T47D (cell line): ENCODE measurements at places on chromosomes 2 and 18.

DNA sequence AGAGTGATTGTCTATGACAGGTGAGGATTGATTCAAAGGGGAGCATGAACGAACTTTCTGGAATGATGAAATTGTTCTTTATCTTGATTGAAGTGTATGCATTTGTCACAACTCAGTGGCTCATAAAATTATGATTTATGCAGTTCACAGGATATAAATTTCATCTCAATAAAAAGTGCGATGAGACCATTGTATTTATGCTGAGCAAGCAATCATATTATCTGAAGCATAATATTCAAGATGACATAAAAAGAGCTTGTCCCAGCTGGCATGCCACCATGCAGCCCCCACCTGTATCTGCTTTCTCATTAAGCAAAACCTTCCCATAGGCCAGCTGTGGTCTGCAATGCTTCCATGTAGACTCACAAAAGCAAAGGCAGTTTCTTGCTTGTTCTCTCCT is 49.6 kb upstream of the TEX51 start:
- DNase-seq, result no peak

DNA sequence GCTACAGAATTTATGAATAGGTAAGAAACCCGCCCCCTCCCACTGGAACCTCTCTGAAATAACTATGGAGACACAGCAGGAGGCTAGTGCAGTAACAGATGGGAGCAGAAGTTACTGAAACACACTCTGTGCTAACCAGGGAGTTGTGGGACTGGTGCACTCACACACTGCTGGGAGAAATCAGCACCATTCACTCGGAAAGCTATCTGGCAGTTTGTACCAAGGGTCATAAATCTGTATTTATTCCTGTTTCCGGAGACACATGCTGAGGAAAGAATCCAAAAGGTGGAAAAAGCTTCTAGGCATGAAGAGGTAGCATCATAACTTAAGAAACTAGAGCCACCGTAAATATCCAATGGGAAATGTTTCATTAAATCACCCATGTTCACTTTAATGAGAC is 39.9 kb downstream of the TGFA start:
- DNase-seq, result no peak

DNA sequence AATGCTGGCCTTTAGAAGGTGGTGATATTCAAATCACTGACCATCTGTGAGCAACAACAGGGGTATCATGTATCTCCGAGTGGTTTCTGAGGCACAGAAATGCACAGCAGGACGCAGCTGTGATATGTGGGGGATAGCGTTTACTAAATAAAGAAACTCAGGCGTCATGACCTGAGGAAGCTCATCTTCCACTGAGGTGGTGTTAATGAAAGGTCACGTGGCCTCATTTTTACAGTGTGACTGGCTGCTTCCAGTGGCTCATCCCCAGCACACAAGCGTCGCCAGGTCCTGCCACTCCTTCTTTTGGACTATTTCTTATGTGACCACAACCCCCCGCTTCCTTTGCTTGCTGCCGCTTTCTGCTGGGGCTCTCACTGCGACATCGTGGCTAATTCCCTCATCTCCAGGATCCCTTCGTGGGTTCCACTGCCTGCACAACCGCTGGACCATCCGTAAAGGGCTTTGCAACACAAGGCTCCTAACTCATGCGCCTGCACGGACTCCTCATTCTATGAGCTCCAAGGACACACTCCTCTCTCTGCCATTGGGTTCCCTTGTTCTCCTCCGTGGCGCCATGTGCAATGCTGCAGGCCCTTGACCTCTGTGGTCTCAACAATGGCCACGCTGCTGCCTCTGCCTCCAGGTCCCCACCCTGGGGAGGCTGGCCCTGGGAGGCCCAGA is 109.3 kb downstream of the MBP start:
- DNase-seq, result no peak

GRCh38 chr2:15674637-15675455 is 83.2 kb downstream of the DDX1 start:
- DNase-seq, result no peak

DNA sequence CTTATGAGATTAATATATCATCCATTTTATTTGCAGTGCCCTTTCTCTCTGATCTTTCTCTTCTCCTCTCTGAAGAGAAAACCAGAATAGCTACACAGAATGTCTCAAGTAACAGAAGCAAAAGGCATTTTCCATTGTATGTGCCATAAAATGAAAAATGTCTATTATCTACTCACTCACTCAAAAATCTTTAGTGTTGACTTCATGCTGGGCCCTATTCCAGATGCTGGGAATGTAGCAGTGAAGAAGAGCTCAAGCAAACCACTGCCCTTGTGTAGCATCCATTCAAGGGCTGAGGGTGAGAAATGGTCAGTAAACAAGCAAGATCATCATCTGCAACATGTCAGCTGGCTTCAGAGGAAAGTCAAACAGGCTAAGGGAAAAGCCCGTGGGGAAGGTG is 427.7 kb downstream of the METTL4 start:
- no peak for DNase-seq

GRCh38 chr2:174121175-174121574 is 127.2 kb downstream of the OLA1 start:
- DNase-seq, result no peak

- no peak for DNase-seq
Observed at GRCh38 chr2:191009541-191010374, 4.2 kb downstream of the STAT1 start.

DNA sequence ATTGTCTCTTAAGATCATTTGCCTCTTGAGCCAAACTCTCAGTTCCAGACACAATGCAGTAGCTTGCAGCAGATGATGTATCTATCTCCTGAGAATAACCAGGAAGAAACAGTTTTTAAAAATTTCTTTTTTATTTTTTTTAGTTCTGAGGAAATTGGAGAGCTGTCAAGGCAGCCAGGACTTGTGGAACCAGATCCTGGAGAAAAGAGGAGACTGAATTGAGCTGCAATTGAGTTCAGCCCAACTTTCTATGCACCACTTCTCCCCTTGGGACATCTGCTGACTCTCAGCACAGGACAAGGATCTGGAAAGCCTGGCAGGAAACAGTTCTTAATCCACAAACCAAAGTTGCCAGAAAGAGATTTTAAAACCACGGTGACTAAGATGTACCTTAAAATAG is 13.5 kb upstream of the CSRNP3 start:
- DNase-seq, result no peak

GRCh38 chr2:123693836-123694235 is 331.3 kb upstream of the CNTNAP5 start:
- no peak for DNase-seq

GRCh38 chr2:99153921-99154604 is 679 bp downstream of the TSGA10 start:
- DNase-seq, result no peak

- peak; percentile 41 for DNase-seq
Observed at GRCh38 chr2:85222792-85223191, 89.6 kb downstream of the TCF7L1 start.

DNA sequence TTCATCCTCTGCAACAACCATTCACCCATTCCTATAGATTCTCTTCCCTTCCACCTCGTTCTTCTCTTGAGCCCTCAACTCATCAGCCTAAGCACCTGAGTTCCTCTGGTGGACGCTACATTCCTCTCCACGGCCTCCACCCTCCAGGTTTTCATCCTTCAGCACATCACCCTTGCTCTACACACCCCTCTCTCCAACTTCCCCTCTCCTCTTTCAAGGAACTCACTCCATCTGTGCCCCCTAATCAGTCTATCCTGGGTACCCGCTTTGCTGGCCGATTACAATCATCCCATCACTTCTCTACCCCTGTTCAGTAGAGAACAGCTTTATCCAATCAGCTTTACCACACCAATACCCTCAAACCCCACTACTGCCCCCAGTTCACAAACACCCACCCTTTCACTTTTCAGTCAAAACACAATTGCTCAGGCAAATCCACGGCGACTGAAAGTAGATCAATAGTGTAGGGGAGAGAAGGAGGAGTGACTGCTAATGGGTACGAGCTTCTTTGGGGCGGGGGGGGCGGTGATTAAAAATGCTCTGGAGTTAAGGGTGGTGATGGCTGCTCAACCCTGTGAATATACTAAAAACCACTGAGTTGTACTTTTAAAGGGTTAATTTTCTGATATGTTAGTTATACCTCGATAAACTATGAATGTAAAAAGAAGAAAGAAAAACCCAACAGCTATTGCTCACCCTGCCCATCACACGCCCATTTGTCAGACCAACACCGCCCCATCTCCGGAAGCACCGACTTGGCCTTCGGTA is 857 bp downstream of the DYM start:
- no peak for DNase-seq

GRCh38 chr2:48600917-48601316 is 16.7 kb upstream of the GTF2A1L start:
- no peak for DNase-seq

- no peak for DNase-seq
Observed at GRCh38 chr18:35096677-35097011, 55.4 kb downstream of the MAPRE2 start.

GRCh38 chr2:16656784-16657391 is 8.7 kb downstream of the CYRIA start:
- DNase-seq, result no peak

DNA sequence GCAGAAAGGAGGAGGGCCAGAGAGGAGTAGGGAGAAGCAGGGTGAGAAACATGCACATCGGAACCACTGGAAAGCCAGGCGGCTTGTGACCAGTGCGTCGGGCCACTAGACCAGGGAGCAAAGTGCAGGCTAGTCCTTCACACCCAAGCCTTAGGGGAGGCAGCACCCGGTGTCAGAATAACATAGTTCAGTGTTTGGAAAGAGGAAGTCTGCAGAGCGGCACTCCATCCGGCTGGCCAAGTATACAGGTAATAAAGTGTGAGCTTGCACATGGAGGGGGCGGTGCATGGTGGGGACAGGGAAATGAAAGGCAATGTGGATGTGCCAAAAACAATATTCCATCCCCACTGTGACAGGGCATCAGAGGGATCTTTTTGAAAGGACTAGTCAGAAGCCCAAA is 69.7 kb downstream of the ZNF521 start:
- no peak for DNase-seq

DNA sequence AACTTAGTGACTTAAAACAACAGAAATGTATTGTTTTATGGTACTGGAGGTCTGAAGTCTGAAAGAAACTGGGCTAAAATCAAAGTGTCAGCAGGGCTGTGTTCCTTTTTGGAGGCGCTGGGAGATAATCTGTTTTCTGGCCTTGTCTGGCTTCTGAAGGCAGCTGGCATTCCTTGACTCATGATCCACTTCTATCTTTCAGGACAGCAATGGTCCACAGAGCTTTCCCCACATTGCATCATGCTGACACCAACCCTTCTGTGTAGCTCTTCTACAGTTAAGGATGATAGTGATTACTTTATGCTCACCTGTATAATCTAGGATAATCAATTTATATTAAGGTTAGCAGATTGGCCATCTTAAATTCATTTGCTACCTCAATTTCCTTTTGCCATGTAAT is 392.1 kb downstream of the TDRD15 start:
- DNase-seq, result no peak

GRCh38 chr2:213149294-213149875 is 2.0 kb downstream of the IKZF2 start:
- DNase-seq, result no peak

- DNase-seq, result peak; percentile 20
Observed at GRCh38 chr18:53567929-53568574, 656.4 kb downstream of the MBD2 start.

DNA sequence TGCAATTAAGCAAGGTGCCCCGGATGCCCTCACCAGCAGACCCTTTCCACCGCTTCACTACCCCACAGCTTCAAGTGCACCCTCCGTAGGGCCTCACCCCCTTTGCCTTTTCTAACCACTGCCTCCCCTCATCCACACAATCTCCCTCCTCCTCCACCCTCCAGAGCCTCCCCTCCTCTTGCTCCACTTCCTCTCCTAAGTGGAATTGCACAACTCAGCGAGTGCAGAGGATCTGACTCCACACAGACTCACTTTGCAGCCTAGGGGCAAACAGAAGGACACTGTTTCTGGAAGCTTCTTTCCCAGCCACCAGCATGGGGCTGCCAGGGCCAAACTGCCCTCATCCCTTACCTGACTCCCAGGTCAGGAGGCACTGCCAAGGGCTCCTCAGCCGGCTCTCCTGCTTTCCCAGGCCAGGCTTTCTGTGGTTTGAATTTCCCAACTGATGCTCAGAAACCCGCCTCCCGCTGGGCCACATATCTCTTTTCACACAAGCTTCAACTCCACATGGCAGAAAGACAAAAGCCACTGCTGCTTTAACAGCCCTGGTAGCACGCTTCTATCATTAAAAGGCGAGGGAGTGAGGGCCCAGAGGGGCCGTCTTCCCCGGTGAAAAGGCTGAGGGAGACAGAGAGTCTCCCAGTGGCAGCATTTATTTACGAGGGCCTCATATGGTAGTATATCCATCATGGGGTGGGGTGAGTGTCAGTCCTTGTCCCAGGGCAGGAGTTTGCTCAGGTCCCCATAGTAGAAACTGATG is 74.7 kb upstream of the MGAT4A start:
- peak; percentile 29 for DNase-seq

DNA sequence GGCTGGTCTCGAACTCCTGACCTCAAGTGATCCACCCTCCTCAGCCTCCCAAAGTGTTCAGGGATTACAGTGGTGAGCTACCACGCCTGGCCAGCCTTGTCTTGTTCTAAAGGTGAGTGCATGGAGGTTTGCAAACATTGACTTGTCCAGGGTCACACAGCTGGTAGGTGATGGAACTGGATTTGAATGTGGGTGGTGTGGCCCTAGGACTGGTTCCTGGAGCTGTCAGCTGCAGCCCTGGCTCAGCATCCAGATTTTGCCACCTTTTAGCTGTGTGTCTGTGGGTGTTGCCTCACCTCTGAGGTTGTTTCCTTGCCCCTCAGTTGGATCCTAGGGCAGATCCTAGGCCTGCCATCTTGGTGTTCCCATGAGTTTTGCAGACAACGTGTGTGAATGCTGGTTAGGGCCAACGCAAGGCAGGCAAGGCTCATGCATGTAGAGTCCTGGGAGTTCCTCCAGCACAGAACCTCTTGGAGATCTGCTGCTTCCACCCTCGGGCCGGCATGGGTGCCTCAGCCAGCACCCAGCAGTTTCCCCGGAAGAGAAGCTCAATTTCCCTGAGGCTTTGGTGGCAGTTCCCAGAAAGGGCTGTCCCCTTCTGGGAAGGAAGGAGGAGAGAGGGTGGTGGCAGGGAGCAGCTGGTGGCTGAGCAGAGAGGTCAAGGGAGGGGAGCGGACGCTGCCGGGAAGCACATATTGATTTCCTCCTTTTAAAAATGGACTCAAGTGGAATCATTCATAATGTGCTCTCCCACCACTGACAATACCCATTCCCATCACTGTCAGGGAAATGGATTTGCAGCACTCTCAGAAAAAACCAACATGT is 127.6 kb upstream of the HS6ST1 start:
- no peak for DNase-seq

- no peak for DNase-seq
Observed at GRCh38 chr2:44778221-44778654, 163.3 kb upstream of the SIX3 start.

DNA sequence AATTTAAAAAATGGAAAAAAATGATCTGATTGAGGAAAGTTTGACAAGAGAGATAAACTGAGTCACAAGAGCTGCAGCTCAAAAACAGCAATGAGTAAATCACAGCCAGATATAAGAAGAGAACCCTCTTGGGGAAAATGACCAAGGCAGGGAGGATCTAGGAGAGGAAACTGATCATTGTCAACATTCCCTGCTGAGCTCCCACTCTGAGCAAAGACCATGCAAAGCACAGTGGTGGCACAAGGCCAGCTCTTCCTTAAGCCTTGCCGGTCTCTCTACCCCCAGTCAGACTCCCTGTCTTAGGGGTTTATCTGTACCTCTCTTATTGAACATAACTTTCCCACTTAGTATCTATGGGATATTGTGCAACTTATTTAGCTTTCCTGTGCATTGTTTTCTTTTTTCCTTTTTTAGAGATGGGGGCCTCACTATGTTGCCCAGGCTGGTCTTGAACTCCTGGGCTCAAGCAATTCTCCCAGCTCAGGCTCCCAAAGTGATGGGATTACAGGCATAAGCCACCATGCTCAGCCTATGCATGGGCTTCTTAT is 54.0 kb upstream of the PPP1CB start:
- DNase-seq, result no peak

- no peak for DNase-seq
Observed at GRCh38 chr2:78766459-78766858, 259.0 kb upstream of the REG3G start.
